ENCODE measurements at places on chromosomes 16 and 17.

DNA sequence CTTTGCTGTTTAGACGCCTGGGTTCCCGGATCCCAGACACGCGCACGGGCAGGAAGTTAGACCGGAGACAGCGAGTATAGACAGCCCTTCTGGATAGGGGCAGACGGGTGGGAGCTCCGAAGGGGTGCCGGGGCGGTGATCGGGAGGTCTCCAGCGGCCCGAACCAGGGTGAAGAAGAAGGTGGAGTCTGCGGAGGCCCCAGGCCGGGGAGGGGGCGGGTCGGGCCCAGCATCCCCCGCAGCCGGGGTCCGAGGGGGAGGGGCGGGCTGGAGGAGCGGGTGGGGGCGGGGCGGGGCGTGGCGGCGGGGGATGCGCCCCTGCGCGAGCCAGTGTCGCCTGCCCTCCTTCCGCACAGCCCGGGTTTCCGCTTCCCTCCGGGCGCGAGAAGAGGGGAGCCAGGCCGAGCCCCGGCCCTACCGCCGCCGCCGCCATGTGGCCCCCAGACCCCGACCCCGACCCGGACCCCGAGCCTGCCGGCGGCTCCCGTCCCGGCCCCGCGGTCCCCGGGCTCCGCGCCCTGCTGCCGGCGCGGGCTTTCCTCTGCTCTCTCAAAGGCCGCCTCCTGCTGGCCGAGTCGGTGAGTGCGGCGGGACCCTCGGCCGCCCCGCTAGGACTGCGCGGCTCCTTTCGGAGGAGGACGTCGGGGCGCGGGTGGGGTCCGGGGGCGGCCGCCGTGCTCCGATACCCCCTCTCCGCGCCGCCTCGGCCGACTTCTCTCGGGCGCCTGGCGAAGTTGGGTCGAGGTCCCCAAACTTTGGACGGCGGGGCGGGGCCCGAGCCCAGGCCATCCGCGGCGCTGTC, at the start of gene CMTM3:
Gene CMTM3, plus strand, starts transcription at position 329 of the 801 bp plus-strand sequence. Its CDS starts 102 bp downstream, at position 431.
- no peak for DNase-seq

DNA sequence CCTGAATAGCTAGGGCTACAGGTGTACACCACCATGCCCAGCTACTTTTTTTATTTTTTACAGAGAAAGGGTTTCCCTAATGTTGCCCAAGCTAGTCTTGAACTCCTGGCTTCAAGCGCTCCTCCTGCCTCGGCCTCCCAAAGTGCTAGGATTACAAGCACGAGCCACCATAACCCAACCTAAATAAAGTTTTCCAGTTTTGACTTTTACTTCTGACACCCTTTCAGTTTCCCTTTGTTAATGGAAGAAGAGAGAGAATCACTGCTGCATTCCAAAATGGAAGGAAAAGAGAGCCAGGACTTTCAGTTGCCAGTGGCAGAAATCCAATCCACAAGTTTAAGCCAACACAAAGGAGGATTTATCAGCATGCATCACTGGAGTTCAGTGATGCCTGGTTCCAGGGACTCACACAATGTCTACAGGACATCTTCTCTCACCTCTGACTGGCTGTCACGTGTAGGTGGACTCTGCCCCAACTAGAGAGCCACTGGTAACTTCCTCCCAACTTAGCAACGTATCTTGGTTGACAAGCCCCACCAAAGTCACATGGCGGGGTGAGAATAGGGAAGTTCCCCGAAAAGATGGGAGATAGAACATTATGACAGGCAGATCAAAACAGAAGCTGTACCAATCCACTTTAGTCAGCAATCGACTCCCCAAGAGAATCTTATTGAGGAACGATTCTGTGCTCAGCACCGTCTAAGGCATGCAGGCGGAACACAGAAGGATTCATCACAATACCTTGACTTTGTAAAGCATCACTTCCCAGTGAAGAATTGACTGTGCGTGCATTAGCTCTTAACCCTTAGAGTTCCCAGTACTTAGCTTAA, 46.5 kb downstream of the GAS7 start:
- DNase-seq, result no peak

GRCh38 chr17:4772235-4772613, 538 bp downstream of the TM4SF5 start:
- peak; percentile 43 for DNase-seq

GRCh38 chr17:50824429-50824828, 11.0 kb upstream of the WFIKKN2 start:
- DNase-seq, result no peak

DNA sequence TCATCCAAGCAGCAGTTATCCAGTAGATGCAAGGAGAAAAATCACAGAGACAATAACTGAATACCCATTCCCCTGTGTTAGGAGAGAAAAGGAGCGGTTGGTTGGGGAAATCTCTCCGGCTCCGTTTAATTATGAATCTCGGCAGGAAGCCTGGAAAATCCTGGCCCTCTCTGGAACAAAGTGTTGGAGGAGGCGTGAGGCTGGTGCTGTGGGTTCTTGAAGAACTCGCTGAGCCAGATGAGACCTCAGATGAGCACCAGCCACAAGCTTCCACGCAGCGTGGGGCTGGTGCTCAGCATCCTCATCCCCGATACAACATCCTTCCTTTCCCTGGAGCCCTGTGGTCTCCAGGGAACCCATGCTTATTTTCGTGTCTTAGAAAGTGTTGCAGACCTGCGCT, 39.7 kb downstream of the CACNG4 start:
- no peak for DNase-seq

DNA sequence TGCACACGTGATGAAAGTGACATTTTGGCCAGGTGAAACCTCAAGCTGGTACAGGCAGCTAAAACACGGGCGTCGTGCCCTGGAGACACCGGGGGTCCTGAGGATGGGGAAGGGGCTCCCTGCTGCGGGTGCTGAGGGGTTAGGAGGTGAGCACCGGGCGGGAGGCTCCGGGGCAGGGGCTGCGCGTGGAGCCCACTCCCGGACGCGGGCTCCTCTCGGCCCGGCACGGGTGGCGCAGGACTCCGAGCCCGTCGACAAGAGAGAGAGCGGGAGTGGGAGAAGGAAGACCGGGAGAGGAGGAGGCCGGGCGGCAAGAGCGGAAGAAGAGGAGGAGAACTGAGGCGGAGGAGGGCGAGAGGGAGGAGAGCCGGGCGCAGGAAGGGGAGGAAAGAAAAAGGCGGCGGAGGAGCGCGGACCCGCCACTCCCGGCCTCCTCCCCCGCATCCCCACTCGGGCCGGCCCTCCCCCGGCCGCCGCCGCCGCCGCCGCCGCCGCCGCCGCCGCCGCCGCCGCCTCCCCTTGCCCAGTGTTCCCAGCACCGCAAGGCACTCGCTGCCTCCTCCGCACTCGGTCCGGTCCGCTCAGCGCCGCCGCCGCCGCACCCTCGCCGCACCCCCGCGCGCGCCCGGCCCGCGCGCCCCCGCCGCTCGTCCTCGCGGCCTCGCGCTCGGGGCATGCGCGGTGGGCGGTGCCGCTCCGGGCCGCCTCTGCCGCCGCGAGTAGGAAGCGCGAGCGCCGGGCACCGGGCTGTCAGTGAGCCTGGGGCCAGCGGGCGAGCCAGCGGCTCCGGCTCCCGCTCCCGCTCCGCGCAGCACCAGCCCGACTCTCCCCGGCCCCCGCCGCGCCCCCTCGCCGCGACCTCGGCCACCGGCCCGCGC, at the start of gene PRKCA:
Gene PRKCA, plus strand, starts transcription at position 750 of the 878 bp plus-strand sequence.
- no peak for DNase-seq

- no peak for DNase-seq
These were observed 936.9 kb upstream of the EEF2KMT start for GRCh38 chr16:6034511-6034910.

- DNase-seq, result no peak
These were observed 15.5 kb downstream of the YPEL2 start for GRCh38 chr17:59346876-59347407.

DNA sequence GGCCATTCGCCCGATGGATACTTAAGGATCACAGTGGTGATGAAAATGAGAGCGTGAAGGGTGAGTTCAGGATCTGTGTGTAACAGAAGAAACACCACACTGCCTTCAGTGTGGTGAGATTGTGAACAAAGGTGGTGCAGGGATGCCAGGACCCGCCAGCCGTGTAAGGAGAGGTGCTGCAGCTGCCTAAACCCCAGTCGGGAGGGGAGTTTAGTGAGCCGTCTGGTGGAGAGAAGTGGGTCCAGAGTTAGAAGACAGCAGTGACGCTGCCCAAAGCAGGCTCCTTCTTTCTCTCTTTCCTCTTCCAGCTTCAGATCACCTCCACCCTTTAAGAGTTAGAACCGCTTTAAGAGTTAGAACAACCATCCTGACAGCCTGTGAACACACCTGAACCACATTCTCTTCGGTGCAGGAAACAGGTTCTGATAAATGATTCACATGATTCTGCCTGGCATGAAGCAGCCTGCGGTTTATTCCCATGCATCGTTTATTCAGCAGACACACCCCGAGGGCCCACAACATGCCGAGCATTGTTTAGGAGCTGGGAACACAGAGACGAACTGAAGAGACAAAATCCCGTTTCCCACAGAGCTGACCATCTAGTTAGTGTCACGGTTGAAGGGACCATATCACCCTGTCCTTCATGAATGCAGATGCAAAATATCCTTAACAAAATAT, 84.0 kb upstream of the DNAH17 start:
- no peak for DNase-seq

GRCh38 chr16:30874244-30874820, 19.5 kb downstream of the BCL7C start:
- DNase-seq, result no peak

DNA sequence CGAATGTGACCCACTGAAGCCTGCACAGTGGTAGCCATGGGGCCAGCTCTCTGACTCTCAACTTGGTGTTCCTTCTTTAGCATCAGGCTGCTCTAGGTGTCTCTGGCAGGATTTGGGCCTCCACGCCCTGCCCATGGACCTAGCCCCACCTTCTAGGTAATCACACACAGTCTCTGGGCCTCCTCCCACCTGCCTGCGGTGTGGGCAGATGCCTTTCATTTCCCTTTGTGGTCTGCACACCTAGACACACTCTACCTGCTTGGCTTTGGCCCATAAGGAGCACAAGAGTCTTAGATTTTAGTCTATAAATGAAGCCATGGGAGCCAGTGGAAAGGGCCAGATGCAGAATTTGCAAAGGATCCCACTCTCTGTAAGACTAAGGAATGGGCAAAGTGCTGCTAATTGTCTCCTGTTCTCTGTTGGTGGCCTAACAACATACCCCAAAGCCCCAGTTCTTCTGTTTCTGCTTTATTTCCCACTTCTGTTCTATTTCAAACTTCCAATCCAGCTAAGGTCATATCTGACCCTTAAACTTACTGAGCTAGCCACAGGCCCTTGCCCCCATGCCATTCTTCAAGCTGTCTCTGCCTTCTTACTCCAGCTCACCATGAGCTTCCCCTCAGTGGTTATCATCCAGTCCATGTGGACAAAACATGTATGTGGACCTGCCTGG, 7.2 kb upstream of the MFSD6L start:
- no peak for DNase-seq

DNA sequence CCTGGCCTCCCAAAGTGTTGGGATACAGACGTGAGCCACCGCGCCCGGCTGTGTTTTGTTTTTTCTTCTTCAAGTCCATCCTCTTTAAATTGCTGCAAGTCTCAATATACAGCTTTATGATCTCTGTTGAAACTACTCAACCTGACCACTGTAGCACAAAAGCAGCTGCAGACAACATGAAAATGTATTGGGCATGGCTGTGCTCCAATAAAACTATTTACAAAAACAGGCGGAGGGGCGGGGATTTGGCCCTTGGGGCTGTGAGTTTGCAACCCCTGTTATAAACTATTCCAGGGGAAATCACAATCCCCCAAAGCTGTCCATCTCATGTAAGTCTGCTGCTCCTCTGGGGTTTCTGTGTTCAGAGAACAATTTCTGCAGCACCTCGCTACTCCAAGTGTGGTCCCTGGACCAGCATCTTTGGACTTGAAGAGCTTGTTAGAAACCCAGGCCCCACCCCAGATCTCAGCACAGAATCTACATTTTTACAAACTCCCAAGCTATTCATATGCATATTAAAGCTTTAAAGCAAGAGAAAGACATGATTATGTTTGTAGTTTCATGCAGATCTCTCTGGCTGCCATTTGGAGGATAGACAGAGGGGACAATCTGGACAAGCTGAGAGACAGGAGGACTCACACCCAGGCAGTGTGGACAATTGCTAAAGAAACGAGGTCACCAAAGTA, 33.6 kb downstream of the TEKT5 start:
- DNase-seq, result no peak

GRCh38 chr17:40997361-40997760, 2.3 kb downstream of the KRTAP3-2 start:
- no peak for DNase-seq

DNA sequence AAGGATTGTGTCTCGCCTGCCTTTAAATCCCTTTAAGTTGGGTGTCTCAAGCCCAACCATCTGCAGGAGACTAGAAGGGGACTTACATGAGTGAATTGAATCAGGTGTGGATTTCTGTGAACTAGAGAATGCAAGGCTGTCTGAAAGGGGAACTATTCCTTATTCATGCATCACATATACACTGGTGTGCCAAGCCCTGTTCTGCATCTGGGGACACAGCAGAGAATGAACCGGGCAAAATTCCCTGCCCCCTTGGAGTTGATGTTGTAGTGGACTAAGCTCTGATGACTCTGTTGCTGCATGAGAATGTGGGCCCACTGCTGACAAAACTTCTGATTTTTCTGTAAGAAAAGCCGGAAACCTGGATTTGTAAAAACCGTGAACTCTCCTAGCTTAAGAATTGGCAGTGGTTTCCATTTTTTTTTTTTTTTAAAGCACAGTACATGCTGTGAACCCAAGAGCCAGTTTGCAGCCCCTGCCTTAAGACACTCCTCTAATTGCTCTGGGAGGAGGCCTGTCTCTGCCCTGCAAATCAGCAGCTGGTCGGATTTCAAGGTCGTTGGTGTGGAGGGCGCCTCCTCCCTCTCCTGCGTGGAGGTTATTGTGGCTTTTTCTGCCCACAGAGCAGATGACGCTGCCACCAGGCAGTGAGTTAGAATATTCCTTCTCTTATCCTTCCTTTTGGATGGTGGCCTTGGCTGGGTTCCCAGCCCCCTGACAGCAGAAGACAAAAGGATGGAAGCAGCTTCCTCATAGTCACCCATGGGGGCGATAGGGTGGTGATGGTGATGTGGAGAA, 131.0 kb downstream of the PRKCB start:
- no peak for DNase-seq

DNA sequence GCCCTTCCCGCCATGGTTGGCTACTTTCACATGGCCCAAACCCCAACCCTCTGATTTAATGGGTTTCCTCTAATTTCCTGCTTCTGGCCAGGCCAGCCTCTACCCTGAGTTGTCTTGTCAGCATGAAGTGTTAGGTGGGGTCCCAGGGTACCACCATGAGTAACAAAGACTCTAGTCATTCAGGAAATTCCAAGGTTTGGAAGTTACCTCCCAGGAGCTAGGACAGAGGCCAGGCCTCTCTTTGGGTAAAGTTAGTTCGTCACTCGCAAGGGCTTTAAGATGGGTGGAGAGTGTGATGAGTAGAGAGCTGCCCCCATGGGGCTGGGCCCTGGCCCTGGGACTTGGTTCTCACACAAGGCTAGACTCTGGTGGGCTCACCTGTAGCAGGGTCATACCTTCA, 54.6 kb downstream of the PLD6 start:
- no peak for DNase-seq

DNA sequence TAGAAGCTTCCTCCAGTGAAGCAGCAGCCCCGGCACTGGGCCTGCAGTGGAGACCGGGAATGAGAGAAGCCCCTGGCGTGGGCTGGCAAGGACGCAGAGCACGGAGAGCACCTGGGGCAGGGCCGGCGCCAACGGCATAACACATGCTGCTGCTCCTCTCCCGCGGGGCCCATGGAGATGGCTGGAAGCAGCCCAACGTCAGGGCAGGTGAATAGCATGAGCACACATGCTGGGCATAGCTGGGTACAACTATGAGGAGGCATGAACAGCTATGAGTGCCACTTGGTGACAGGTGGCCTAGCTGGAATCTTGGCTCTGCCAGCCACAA, 46.4 kb downstream of the IRF8 start:
- no peak for DNase-seq

- no peak for DNase-seq
These were observed 460.6 kb downstream of the KCNJ2 start for GRCh38 chr17:70629902-70630301.
